ENCODE measurements at places on chromosomes 3 and 15.

GRCh38 chr15:70618929-70619328 is 144.4 kb downstream of the UACA start:
- DNase-seq: no peak

DNA sequence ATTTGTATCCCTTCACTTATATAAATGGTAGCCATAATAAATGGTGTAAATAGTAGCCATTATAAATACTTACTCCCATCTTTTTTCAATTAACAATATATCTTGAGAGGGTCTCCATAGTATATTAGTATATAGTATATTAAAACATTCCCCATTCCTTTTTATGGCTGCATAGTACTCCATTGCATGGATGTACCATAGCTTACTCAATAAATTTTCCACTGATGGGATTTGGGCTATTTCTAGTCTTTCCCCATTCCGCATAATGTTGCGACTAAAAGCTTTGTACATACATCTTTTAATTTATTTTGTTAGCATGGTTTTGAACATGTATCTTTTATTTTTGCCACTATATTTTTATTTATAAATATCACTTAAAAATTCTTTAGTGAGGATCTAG is 366.3 kb downstream of the IL20RB start:
- no peak for DNase-seq

GRCh38 chr15:63296195-63296594 is 18.8 kb downstream of the APH1B start:
- no peak for DNase-seq

DNA sequence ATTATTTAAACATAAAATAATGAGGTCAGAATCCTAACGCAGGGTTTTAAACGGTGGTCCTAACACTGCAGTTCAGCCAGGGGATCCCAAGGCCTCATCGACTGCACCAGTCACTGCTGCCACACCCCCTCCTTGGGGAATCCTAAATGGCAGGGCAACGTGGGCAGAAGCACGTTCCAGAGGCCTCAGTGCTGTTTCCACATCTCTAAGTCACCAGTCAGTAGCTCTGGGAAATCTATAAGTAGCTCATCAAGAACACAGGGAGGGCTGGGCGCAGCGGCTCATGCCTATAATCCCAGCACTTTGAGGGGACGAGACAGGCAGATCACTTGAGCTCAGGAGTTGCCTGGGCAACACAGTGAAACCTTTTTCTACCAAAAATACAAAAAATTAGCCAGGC is 47.5 kb downstream of the PRTG start:
- DNase-seq: no peak

- DNase-seq: no peak
Measured at GRCh38 chr3:24349367-24350019, 145.2 kb downstream of the THRB start.
